ENCODE measurements at places on chromosomes 1 and 21.

- DNase-seq: no peak
Observed at GRCh38 chr1:48936436-48936835, 159.7 kb upstream of the BEND5 start.

GRCh38 chr1:156489166-156489934 lies 11.2 kb downstream of the MEF2D start:
- peak; percentile 82 for DNase-seq

DNA sequence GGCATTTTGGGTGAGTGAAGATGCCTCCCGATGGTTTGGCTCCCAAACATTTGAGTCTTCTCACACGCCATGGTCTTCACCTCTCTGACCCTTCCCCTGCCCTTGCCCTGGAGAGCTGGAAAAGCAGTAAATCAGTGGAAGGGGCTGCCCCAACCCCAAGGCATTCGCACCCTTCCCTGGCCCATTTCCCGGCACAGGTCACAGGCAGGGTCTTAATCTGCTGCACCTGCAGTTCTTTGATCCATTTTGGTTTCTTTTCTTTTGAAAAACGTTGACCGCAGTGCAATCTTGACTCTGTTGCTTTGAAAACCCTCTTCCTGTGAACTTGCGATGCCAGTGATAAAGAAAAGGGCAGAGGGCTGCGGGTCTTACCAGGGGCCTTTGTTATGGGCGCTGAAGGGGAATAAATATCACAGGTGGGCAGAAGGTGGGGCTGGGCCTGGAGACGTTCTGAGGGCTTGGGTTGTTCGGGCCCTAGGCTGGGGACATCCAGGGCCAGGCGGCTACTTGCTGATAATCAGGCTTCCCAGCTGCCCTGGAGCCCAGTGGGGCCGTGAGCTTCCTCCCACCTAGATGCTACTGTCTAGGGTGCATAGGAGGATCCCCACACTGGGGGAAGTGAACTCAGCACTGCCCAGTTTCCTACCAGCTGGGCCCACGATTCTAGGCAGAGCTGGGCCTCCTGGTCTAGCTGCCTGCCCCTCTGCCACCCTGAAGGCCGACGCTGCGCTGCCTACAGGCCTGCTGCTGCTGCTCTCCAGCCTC lies 38.6 kb upstream of the EPS8L3 start:
- DNase-seq: no peak

GRCh38 chr1:47926461-47926999 lies 70.7 kb downstream of the TRABD2B start:
- no peak for DNase-seq

GRCh38 chr1:29679316-29679715 lies 443.0 kb downstream of the PTPRU start:
- no peak for DNase-seq

- no peak for DNase-seq
Observed at GRCh38 chr1:150720703-150721102, at the start of gene HORMAD1. Gene HORMAD1, minus strand, starts transcription at chr1:150720895. Its CDS starts 1,390 bp downstream, at chr1:150719505.

DNA sequence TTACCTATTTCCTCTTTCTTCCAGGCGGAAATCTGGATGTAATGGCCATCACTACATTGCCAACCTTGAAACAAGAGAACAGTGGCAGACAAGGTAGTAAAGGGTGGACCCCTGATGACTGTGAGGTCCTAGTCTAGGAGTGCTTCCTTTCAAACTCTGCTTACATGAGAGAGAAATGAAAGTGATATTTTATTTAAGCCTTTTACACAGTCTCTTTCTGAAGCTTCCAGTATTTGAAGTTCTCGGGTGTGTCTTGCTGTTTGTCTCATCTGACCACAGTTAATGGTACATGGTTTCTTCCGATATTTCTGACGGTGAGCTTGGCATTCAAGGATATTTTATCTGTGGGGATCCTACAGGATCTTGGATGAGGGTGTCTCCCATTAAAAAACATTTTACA lies 215.2 kb downstream of the SLC45A1 start:
- no peak for DNase-seq

GRCh38 chr1:214566158-214567104 lies 15.0 kb upstream of the PTPN14 start:
- DNase-seq: no peak

DNA sequence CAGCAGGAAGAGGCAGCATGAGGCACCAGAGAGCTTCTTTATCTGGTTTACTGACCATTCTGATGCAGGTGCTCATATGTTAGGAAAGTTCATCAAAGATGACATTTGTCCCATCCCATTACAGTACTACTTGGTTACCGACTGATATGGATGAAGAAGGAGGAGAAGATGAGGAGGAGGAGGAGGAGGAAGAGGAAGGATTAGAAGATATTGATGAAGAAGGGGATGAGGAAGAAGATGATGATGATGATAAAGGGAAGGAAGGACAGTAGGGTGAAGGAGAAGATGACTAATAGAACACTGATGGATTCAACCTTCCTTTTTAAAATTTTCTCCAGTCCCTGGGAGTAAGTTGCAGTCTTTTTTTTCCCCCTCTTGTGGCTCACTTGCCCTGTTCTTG lies 45.1 kb downstream of the ABL2 start:
- DNase-seq: no peak

DNA sequence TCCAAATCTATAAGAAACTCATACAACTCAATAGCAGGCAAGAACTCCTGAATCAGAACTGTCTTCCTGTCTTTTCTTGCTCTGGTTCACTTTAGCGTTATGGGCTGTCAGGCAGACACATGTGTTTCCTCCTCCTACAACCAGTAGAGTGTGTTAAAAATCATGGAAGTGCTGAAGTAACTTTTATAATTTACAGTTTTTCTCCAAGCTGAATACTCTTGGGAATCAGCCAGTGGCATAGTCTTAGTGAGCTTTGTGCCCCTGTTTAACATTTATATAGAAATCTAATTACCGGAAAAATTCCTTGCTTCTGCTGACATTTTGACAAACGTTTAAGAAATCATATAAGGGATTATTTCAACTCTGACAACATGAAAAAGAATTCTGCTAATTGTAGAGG lies 113.1 kb upstream of the RGS18 start:
- DNase-seq: no peak

GRCh38 chr1:78318011-78318410 lies 172.8 kb upstream of the PTGFR start:
- no peak for DNase-seq

DNA sequence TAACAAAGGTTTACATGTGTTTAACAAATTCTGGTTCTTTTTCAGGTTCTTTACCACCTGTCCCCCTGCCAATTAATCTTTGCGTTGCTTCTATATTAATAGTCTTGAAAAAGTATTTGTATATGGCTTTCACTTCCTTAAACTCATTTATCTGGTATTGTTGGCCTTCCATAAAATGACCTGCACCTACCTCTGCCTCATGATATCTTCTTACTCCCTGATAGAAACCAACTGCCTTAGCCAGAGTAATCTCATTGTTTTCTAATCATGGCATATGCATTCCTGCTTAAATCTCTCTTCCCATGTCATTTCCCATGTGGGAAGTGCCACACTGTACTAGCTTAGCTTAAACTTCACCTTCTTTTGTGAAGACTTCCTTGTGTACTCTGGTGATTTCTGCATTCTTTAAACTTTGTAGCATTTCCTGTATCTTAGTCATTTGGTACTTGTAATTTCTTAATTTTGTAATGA lies 8.7 kb downstream of the SMG7 start:
- DNase-seq: no peak

- no peak for DNase-seq
Observed at GRCh38 chr1:8025671-8026144, 401 bp downstream of the ERRFI1 start.

DNA sequence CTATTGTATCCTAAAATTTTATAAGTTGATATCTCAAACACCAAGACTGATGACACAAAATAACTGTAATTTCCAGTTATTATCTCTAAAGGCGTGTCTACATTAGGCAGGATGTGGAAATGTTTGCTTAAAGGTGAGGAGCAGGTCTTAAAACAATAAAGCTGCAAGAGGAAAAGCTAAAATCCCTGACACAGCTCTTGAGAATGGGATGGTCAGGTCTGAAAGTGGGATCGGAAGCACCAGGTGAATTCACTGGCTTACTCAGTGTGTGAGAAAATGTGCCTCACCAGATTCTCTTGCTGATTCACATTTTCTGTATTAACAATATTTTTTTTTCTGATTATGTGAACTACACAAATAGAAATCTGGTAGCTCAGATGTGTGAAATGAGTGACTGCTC lies 421.9 kb upstream of the ADAMTS5 start:
- no peak for DNase-seq

GRCh38 chr1:183551924-183552323 lies 38.3 kb downstream of the NCF2 start:
- no peak for DNase-seq

- DNase-seq: no peak
Observed at GRCh38 chr21:34227386-34227852, 136.4 kb upstream of the KCNE2 start.

- DNase-seq: no peak
Observed at GRCh38 chr21:16473988-16474387, 744.2 kb downstream of the USP25 start.

DNA sequence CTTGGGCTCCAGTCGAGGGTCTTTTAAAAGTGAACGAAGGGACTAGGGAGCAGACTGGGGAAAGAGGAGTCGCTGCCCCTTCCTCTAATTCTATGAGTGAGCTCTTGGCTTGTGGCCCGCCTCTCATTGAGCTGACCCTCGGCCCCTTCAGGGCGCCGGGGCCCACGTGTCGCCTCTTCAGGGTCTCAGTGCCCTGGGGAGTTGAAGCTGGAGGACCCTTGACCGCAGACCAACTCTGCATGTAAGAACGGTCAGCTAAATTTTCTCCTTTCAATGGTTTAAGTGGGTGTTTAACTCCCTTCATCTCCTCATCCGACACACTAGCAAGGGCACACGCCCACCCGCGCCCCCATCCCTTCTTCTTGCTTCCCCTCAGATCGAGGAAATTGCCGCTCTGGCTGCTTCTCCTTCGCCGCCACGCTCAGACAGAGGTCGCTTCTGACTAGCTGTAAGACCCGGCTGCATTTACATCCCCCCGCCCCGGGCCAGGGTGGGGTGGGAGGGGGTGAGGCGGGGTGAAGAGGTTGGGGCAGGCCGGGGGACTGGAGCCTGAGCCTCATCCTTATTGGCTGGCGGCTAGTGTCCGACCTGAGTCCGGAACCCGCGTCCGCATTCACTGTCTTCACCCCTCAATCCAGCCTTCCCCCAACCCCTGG lies 10.9 kb downstream of the NR5A2 start:
- no peak for DNase-seq

GRCh38 chr1:172843444-172843843 lies 184.5 kb downstream of the FASLG start:
- no peak for DNase-seq

- no peak for DNase-seq
Observed at GRCh38 chr1:23546897-23547584, 12.3 kb downstream of the ID3 start.

GRCh38 chr1:168966636-168967035 lies 139.9 kb upstream of the ATP1B1 start:
- DNase-seq: no peak

- no peak for DNase-seq
Observed at GRCh38 chr1:244659694-244660093, 6.8 kb downstream of the DESI2 start.

- no peak for DNase-seq
Observed at GRCh38 chr1:20180844-20181207, 5.1 kb upstream of the UBXN10 start.

- DNase-seq: no peak
Observed at GRCh38 chr1:159068886-159069285, 7.7 kb downstream of the AIM2 start.

- peak; percentile 41 for DNase-seq
Observed at GRCh38 chr1:10835822-10836421, 39.5 kb upstream of the CASZ1 start.

- DNase-seq: no peak
Observed at GRCh38 chr21:28828981-28829380, 163.7 kb downstream of the LTN1 start.

DNA sequence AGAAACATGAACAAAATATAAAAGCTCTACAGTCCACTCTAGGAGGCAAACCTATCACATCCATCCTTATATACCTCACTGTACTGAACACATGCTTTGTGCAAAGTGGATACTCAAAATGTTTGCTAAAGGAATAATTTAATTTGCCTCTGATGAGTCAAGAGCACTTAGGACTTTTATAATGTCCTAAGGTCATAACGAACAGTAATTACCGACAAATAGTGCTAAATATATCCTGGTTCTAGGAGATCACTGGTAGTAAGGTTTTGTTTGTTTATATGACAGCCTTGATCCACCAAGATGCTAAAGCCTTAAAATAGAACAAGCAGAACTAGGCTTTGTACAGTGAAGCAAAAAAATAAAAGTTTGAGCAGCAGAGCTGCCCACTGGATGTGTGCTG lies 70.6 kb downstream of the GADD45A start:
- no peak for DNase-seq

GRCh38 chr1:178232949-178233348 lies 139.0 kb downstream of the RASAL2 start:
- DNase-seq: no peak

GRCh38 chr1:30321246-30321910 lies 402.0 kb downstream of the MATN1 start:
- no peak for DNase-seq

GRCh38 chr21:46168659-46169386 lies 13.4 kb upstream of the FTCD start:
- DNase-seq: no peak

GRCh38 chr1:159492575-159493323 lies 43.1 kb downstream of the OR10J5 start:
- no peak for DNase-seq

GRCh38 chr1:216032961-216033614 lies 390.2 kb downstream of the USH2A start:
- no peak for DNase-seq

- no peak for DNase-seq
Observed at GRCh38 chr21:36180963-36181362, 24.3 kb downstream of the DOP1B start.

DNA sequence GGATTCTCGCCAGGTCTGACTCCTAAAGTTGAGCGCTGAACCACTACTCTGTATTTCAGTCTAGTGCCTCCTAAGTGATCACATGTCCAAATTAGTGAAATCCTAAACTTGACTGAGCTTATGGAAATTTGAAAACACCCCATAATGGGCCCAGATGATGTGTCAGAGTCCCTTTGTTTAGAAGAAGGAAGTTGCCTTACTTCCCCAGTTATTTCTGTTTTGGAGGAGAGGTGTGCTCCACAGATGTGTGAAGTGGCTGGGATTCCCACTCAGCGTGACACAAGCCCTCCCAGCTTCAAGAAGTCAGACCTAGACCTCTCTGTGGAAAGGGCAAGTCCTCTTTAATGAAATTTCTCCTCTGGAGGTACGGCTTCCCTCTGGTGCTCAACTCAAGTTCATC lies 188.8 kb downstream of the TTLL7 start:
- no peak for DNase-seq

- DNase-seq: no peak
Observed at GRCh38 chr1:115078708-115079107, 10.6 kb downstream of the TSPAN2 start.

- no peak for DNase-seq
Observed at GRCh38 chr1:9776685-9777084, 47.1 kb downstream of the CLSTN1 start.

GRCh38 chr1:78355656-78356055 lies 135.1 kb upstream of the PTGFR start:
- no peak for DNase-seq

- no peak for DNase-seq
Observed at GRCh38 chr1:2533365-2533764, 3.3 kb upstream of the HES5 start.

GRCh38 chr1:8969937-8970336 lies 24.3 kb downstream of the CA6 start:
- no peak for DNase-seq
